ENCODE measurements at places on chromosomes 3 and 15. TPM values are rescaled to one million over a fixed set of nuclear protein-coding genes. Genes with fewer than 3 reads are reported as not detected.
A peak's percentile ranks its signal among the peaks of the same experiment; 100 is the strongest.

- DNase-seq: no peak
Observed at GRCh38 chr3:173892547-173892946, 495.0 kb downstream of the NLGN1 start.

- DNase-seq: no peak
Observed at GRCh38 chr3:117434661-117435412, 725.3 kb downstream of the TUSC7 start.

Gene KLHL40
- total RNA-seq: 197 TPM

DNA sequence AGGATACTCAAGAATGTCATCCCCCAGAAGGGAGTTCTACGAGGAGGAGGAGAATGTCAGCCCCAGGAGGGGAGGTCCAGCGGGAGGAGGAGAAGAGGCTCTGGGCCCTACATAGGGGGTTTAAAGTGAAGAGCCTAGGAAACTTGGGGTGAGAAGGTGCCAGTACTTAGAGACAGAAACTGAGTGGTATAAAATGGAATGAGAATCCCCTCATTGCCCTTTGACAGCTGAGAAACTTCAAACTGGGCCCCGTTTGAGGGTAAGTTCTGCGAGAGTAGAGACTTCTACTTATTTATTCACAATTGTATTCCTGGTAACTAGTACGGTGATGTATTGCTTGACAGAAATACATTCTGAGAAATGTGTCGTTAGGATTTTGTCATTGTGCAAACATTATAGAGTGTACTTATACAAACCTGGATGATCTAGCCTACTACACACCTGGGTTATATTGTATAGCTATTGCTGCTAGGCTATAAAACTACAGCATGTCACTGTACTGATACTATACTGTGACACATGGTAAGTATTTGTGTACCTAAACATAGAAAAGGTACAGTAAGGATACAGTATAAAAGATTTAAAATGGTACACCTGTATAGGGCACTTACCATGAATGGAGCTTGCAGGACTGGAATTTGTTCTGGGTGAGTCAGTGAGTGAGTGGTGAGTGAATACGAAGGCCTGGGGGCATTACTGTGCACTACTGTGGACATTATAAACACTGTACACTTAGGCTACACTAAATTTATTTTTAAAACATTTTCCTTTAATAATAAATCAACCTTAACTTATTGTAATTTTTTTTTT, 62.0 kb downstream of the TSC22D2 start:
- DNase-seq: no peak

GRCh38 chr3:143511174-143511879, 336.9 kb downstream of the SLC9A9 start:
- DNase-seq: no peak

- DNase-seq: no peak
Observed at GRCh38 chr15:76235186-76235826, 76.0 kb downstream of the ETFA start.

- peak; percentile 88 for DNase-seq
Observed at GRCh38 chr3:73586190-73586589, 38.6 kb downstream of the PDZRN3 start.

- DNase-seq: no peak
Observed at GRCh38 chr15:40046721-40047414, 7.9 kb upstream of the SRP14 start.

DNA sequence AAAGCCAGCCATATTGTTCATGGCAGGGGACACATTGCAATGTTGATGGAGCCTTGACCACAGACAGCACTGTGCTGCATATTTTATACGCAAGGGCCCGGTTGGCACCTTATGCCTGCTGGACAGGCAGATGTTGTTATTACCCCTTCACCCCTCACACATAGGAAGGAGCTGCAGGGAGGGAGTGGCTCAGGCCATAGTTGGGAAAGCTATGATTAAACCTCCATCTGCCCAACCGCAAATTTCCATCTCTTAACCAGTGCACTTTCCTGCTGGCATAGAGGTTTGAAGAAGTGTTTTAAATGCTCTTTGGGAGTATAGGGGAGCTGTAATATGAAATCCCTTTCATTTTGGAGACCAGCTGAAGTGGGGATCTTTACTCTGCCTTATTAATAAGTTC, 224.7 kb downstream of the CACNA2D3 start:
- DNase-seq: no peak

Gene CCRL2
- total RNA-seq: 2.5 TPM

GRCh38 chr15:38896647-38897046, 332.0 kb upstream of the RASGRP1 start:
- no peak for DNase-seq

DNA sequence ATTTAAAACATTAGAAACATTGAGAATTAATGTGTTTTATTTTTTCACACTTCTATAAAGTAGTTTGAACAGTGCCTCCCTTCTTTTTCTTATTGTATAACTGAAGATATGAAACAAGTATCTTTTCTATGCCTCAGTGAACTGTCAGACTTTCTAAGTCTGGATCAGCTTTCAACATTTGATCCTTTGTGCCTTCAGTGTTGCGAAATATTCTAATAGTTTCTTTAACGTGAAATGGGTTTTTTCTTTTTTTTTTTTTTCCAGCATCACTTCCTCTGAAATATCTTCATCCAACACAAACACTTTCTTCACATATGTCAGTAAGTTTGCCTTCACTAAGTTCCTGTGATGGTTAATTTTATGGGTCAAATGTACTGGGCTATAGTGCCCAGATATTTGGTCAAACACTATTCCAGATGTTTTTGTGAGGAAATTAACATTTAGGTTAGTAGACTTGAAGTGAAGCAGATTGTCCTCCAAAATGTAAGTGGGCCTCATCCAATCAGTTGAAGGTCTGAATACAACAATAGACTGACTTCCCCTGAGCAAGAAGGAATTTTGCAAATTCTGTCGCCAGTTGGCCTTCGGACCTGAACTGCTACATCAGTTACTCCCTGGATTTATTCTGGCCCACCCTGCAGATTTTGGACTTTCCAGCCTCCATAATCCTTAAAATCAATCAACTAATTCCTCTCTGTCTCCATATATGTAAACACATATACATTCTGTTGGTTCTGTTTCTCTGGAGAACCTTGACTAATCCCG, 6.4 kb upstream of the CPOX start:
- no peak for DNase-seq

GRCh38 chr3:190375671-190376070, 12.3 kb upstream of the CLDN16 start:
- no peak for DNase-seq

DNA sequence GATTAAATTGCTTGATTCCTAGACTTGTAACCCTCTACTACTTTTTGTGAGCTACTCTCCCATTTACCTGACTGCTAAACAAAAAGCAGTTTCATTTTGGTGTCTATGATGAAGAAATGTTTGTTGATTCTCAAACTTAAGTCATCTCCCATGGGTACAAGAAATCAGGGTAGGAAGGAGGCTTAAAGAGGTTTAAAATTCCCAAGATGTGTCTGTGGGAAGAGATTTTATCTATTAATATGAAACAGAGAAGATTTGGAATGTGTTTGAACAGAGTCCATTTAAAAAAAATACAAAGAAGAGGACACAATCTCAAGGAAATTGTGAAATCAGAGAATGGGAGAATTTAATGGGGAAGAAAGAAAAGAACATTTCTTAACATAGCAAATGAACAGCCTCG, 14.8 kb downstream of the P3H2 start:
- DNase-seq: no peak

Gene TP63
- total RNA-seq: 5.2 TPM

Gene NAALADL2
- total RNA-seq: 9.2 TPM

Data from gastrocnemius medialis (tissue), 4 donors.